ENCODE measurements at places on chromosomes 5 and 9.

DNA sequence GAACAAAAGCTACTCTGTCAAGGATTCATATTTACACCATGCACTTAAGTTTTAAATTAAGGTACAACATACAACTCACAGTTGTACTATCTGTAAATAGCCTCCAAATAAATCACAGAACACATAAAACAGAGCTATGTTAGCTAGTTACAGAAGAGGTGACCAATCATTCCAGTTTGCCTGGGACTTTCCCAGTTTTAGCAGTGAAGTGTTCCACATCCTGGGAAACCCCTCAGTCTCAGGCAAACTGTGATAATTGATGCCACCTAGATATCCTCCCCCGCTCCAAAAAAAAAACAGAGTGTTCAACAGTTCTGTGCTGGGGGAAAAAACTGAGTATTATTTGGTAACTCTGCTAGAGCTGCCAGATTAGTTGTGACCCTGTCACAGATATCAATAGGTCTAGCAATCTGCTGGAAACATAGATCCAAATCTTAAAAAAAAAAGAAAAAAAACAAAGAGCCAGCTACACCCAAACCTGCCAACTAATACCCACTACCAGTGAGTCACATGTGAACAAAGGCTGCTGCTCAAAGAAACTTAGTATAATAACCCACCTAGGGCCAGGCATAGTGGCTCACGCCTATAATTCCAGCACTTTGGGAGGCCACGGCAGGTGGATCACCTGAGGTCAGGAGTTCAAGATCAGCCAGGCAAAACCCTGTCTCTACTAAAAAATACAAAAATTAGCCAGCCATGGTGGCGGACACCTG, 5.7 kb downstream of the TBCA start:
- DNase-seq: no peak

GRCh38 chr9:93058355-93059010, at the start of gene SUSD3:
SUSD3 (plus strand) TSS chr9:93058701; CDS start chr9:93058743, 42 bp downstream.
- no peak for DNase-seq

GRCh38 chr9:84490206-84490841, 149.8 kb upstream of the SLC28A3 start:
- no peak for DNase-seq

- peak; percentile 12 for DNase-seq
Measured at GRCh38 chr5:37580106-37580505, 201.0 kb downstream of the WDR70 start.

GRCh38 chr5:56060276-56061110, 65.7 kb upstream of the IL6ST start:
- DNase-seq: no peak

DNA sequence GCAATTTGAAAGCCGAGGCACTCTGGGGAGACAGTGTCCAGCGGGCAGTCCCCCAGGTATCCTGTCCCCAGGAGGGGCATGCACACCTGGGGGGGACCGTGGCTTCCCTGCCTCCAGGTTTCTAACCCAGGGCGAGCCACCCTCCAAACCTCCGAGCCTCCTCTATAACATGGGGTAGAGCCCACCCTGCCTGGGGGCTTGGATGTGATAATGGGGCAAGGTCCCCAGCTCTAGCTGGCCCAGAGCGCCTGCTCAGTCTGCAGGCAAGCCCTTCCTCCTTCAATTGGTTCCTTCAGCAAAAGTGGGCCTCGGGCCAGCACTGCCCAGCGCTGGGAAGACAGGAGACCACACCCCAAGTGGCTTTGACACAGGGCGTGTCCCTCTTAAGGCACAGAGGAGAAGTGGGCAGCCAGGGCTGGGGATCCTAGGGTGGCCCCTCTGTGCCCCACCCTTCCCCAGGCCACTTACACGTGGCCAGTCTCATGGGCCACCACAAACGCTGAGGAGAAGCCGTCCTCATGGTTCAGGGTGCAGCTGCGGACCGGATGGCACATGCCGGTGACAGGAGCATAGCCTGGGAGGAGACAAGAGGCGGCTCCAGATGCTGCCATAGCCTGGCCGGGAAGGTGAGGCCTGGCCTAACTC, 94.3 kb downstream of the ZNF354C start:
- no peak for DNase-seq

DNA sequence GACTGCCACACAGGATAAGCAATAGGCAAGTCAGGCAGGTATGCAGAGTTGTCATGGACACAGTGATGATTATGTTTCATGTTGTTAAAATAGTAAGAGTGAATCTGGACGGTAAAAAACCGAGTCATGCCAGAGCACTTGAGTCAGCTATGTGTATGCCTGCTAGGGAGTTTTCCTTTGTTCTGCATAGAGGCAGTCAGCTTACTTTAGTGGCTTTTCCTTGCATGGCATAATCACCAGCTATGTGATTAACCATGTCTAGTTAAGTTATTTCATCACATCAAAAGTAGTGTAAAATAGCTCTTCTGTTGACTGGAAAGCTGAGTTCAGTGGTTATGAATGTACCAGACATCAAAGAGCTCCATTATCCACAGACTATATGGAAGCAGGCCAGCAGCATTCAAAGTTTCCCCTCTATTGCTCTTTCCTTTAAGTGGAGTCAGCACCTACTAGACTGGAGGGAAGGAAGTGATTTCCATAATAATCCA, 989.8 kb downstream of the TLE1 start:
- DNase-seq: no peak

GRCh38 chr9:77648234-77649108, at the start of gene GNA14:
GNA14 (minus strand) TSS chr9:77648322; CDS start chr9:77647793, 529 bp downstream.
- no peak for DNase-seq

DNA sequence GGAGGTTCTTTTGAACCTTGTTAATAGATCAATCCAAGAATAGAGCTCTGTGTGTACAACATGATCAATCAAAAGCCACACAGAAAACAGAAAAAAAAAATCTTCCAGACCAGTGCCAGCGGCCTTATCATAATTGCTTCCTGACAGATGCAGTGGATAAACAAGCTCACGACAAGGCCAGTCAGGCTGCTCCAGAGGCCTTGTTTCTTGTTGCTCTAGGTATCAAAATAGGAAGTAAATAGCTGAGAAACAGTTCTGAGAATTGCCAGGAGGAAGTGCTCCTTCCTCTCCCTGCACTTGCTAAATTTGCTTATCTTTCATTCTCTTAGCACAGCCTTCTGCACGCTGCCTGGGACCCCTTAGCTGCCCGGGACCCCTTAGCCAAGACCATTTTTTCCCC, 199.0 kb upstream of the TARS1 start:
- no peak for DNase-seq

- no peak for DNase-seq
Measured at GRCh38 chr5:78269088-78269703, 25.3 kb downstream of the AP3B1 start.

DNA sequence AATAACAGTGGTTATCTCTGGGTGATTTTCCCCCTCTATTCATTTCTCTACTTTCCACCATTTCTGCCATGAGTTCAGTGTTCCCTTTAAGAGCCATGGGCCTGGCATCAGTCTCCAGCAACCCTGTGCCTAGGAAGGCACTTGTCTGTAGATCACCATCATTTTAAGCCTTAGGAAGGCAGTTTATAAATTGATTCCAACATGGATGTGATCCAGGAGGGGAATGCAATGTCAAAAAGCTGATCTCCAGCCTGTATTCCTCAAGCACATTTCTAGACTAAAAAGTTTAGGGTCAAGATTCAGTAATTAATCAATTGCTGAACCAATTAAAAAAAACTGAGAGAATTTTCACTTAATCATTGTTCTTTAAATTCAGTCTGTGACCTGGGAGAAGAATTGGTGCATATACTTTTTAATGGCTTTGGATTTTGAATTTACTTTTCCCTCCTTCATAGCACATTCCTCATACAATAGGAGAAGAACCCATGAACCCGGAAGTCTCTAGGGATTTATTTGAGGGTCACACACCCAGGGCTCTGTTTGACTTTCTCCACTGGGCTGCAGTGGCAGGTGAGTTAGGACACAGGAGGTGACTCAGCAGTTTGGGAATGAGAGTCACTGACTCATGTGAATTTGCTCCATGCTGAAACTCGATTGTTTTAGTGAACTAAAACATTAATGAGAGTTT, 6.1 kb upstream of the ERMP1 start:
- DNase-seq: no peak

GRCh38 chr5:5886812-5887486, 464.5 kb downstream of the ICE1 start:
- no peak for DNase-seq

DNA sequence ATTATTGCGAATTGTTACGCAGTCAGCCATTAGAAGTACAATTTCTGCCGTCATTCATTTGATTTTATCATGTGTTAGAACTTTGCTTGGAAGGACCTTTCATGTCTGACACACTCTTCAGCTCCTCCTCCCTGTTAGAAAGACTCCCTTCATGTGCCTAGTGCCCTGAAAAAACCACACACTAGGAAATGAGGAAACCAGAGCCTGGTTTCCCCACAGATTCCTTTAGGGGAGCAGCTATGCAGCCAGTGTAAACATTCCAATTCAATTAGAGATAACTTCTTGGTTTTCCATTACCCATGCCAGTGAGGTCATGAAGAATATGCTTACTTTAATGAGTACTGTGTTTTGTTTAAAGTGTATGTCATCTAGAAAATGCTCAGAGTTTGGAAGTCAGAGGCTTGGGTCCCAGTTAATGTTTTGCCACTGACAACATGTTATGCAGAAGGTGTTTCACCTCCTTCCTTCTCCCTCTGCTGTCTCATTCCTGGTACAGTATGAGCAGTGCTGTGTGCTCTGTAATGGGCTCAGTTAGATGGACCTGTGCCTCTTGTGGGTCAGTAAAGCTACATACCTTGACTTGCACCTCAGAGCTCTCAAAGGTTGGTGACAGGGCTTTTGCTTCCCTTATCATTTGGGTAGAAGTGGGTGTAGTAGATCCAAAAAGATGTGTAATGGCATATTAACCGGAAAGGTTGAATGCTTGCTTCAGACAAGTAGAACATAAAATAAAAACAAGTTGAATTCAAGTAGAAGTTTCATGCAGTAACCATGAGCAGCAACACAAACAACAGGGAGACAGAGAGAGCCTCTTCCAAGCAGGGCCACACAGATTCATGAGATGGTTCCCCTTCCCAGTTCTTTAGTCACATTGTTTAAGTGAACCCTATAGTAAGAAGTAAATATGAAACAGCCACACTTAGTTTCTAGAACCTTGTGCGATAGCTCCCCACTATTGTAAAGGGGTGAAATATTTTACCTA, 52.6 kb upstream of the TNFAIP8 start:
- peak; percentile 72 for DNase-seq

DNA sequence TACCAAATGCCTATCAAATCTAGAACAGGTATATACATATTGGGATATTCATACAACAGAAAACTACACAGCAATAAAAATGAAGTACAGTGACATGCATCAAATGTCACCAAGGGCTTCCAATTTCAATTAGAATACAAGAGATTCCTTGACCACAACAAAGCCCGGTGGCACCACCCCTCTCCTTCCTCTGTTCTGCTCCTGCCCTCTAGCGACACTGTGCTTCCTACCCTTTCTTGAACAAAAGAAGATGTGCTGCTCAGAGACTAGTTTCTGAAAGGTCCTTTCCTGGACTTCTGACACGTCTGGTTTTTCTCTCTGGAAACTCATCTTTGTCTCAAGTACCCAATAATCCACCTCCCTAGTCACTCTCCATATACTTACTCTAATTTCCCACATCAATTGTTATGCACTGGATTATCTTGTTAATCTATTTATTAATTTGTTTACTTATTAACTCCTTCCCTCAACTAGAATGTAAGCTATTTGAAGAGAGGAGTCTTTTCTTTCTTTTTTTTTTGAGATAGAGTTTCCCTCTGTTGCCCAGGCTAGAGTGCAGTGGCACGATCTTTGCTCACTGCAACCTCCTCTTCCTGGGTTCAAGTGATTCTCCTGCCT, 70.4 kb upstream of the CTSV start:
- DNase-seq: peak; percentile 6

DNA sequence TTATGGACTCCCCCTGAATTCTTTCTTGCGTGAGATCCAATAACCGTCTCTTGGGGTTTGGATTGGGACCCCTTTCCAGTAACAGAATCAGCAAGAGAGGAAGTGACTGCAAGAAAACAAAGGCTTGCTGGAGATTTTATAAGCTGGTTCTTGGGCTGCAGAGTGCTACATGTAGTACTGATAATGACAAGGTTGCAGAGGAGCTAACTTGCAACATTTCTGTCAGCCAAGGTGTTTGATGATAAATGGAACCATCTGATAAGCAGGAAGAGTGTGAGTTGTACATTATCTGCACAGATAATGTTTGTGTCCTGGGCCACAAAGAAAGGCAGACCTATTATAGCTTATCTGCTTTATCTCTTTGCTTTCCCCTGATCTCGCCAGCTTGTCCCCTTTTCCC, 37.1 kb downstream of the DNAJB5 start:
- no peak for DNase-seq

DNA sequence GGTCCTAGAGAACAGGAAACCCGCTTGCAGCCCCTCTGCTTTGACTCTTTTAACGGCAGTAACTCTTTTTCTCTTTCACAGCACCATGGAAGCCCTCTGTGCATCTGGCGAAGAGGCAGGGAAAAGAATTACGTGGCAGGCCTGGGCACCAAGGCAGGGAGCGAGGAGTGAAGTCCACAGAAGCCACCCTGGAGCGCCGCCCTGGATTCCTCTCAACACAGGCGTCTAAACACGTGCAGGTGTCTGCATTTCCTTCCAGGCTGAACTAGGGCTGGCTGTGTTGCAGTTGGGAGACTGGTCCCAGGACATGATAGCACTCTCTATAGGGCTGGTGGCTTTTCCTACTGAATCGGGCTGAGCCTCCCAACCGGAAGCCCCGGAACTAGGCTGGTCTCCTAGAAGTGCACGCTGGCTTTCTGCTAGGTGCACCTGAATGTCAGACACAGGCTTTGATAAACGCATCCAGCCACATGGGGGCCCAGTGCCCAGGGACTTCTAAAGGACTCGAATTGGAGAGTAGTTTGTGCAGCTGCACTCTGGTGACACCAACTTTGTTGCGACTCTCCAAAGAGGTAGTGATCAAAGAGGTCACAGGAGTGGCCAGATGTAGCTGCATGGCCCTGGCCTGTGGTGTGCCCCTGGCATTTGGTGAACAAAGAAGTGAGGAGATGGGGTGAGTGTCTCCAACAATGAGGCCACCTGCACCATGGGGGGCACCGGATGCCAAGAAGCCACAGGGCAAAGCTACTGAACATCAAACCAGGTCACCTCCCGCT, 54.5 kb downstream of the AK8 start:
- DNase-seq: no peak

DNA sequence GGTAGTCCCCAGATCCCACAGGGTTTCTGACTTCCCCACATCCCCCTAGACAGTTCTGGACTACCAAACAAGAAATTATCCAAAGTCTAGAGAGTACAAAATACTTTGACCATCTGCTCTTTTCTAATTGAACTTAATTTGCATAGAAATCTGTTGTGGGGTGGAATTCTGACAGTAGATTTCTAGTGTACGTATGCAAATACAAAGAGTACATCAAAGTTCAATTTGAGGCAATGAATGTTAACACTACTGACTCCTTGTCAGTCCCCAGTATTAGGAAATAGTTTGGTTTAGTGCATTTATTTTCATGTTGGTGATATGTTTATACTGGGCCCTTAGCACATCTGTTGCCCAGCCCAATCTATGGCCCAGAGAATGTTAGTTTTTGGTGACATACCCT, 292.6 kb downstream of the CETN3 start:
- DNase-seq: no peak
